M059J (cell line): ENCODE measurements at places on chromosomes 6 and 20. TPM values are rescaled to one million over a fixed set of nuclear protein-coding genes. Genes with fewer than 3 reads are reported as not detected.
A peak's percentile ranks its signal among the peaks of the same experiment; 100 is the strongest.

The MEP1A gene
- total RNA-seq: not detected in 2 replicates

The SEL1L2 gene
- not detected in 2 replicates for total RNA-seq

The RAB44 gene
- total RNA-seq: not detected in 2 replicates

The HCRTR2 gene
- total RNA-seq: 0.15 TPM in 1 of 2 replicates, not detected in the other

The DUSP15 gene
- 0.91 and 3.2 TPM in 2 replicates for total RNA-seq

The MTFR2 gene
- total RNA-seq: 12.0 and 12.4 TPM in 2 replicates

- no peak for DNase-seq
Measured at GRCh38 chr20:61846074-61846473, 219.6 kb downstream of the TAF4 start.

- DNase-seq: peak; percentile 55
Measured at GRCh38 chr20:4272225-4272624, 256.9 kb upstream of the RNF24 start.

GRCh38 chr20:46122071-46122470 lies 4.0 kb downstream of the CD40 start:
- peak; percentile 90 for DNase-seq

DNA sequence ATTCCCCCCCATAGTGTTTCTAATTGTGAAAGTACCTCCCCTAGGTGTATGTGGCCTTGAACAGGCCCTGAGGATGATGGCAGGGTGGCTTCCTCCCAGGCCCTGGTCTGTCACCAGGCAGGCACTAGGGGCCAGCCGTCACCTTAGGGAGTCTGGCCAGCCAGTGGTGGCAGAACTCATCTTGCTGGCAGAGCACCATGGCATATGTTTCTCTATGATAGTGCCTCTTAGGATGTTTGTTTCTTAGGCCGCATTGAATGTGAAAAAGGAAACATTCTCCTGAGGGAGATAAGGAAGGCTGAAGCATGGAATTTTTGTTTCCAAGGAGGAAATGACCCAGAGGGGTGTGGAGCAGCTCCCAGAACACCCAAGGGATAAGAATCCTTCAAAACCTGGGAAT lies 45.2 kb upstream of the KLHL31 start:
- DNase-seq: no peak

GRCh38 chr6:136889271-136890193 lies 32.6 kb upstream of the SLC35D3 start:
- no peak for DNase-seq

DNA sequence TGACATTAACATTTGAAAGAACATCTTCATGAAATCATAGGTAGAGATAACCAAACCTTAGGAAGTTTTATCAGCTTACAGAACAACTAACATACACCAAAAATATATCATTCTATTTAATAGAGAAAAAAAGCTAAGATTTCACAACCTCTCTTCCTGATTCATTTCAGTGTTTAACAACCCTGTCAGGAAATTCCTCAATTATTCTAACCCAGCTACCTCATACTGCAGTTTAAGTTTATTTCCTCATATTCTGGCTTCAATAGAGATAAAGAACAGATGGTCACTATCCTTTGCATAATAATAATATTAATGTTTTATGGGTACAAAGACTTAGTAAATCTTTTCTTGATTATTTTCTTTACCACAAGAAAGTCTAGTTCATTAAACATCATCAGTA lies 112.9 kb upstream of the HSF2 start:
- no peak for DNase-seq

- DNase-seq: no peak
Measured at GRCh38 chr6:42512579-42512978, 51.2 kb upstream of the UBR2 start.
